Stimulated activated CD8-positive, alpha-beta memory T cell treated with anti-CD3 and anti-CD28 coated beads, Interleukin-12 subunit alpha, Interleukin-12 subunit beta, amount 100 ng/mL, for 4 hours (primary cell): ENCODE measurements at places on chromosomes 7 and 10.

GRCh38 chr7:128963327-128963757 is 25.6 kb downstream of the IRF5 start:
- DNase-seq = no peak

DNA sequence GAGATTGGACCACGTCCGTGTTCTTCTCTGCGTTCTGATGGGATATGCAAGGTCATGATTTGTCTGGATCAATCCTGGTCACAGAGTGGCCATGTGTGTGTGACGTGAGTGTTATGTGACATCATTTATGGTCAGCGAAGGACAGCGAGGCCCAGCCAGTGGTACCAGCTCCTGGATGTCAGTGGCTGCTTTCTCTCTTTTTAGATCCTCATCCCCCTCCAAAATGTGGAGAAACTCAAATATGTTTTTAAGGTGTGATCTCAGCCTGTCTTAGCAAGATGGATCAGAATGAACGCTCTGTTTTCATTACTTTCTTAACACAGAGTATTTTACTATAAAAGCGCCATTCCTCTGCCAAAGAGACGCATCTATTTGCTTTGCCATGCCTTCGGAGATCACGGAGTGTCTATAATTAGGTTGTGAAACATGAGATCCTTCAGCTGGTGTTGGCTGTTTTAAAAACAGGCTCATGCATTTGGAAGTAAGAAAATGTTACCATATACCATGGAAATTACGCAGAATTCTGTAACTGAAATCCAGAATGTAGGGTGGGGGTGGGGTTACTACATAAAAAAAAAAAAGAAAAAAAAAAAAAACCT is 245.5 kb upstream of the TCERG1L start:
- no peak for DNase-seq

DNA sequence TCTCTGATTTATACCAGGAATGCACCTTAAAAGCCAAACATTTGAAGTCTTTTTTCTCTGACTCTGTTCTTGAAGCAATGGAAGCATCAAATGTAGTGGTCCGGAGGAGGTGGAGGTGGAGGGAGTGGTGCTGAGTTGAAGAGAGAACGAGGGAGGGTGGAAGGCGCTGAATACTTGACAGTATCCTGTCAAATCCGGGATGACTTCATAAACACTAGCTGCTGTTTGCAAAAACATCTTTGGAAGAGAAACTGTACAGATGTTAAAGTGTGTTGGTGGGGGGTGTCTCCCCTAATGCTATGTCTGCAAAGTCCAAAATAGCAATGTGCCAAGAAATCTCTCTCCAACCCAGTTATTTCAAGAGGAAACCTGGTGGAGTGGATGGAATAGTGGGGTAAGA is 328.5 kb upstream of the AUTS2 start:
- no peak for DNase-seq

DNA sequence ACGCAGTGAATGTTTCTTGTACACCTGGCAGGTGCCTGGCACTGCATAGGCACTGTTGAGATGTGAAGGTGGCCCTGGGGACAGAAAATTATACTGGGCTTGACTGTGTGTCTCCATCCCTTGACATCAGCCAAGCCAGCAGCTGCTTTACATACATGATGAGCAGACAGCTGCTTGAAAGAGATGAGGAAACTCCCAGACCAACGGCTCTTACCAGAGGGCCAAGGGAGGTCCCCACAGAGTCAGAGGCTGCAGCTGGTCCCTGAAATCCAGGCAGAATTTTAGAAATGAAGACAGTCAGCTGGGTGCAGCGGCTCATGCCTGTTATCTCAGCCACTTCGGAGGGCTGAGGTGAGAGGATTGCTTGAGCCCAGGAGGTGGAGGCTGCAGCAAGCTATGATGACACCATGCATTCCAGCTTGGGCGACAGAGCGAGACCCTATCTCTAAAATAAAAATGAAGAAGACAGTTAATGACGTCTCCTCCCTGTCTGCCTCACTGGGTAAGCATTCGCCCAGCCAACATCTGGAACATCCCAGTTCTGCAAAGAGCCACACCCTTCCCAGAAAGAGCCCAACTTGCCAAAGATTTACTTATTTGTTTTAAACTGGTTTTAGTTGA is 17.6 kb downstream of the LIMK1 start:
- no peak for DNase-seq

- no peak for DNase-seq
Observed at GRCh38 chr7:44472843-44473242, 17.6 kb downstream of the NUDCD3 start.

DNA sequence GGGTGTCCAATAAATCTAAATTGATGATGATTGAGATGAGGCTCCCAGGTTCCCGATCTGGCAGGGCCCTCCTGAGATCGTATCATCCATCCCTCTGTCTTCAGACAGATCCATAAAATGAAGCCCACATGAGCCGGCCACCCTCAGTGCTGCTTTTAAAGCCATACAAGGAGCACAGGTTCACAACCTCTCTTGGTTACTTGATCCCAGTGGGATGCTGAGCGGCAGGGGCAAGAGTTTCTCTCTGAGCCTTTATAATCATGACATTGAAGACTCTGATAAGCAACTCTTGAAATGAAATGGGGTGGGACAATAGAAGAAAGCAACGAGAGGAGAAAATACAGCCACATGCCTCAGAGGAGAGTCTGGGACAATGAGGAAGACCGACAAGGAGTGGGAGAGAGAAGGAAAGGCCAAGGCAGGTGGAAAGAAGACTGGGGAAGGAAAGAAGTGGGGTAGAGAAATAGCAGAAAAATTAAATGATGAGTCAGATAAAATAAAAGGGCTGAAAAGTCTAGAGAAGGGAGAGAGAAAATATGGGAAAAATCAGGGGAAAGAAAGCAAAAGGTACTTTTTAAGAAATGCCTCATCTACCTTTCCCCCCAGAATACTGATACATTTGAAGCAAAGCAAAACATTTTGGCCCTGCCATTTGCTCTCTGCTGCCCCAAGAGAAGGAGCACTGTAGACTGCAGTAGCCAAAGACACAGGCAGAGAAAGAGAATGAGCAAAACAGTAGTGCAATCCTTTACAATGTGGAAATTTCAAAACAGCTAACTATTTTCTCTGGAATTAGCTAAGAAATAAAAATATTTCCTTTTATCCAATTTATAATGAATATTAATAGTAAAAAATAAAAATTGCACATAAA is 14.6 kb downstream of the GBX1 start:
- no peak for DNase-seq

GRCh38 chr10:34809796-34810195 is 5.3 kb downstream of the PARD3 start:
- no peak for DNase-seq

DNA sequence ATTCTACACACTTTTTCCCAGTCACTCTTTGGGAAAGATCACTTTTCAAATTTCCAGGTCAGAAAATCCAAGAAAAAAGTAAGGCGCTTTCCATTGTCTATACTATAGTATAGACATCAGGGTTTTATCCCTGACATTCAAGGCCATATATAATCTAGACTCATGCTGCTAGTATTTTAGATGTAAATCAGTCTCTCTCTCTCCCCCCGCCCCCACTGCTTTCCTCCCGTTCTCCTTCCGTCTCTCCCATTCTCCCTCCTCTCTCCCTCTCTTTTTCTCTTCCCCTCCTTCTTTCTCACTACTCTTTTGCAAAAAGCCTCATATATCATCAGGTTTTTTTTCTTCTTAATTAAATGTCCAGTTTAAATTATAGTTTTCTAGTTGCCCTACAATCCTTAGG is 154.8 kb downstream of the PHF14 start:
- DNase-seq = no peak

DNA sequence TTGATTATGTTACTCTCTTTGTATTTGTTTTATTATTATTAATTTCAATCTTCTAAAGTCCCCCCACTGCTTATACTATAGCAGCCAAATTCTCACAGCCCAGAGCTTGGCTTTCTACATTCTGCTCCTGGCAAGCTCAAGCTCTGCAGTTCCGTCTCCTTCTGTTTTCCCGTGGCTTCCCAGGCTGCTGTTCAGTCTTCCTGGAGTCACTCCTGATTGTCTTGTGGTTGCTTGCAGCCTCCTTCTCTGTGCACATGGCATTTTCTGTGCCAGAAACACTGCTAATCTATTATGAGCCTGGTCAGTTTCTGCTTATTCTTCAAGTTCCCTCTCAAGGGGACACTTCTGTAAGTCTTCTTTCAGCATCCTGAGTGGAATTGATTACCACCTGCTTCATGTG is 533.7 kb upstream of the IGFBP3 start:
- DNase-seq = no peak

- no peak for DNase-seq
Observed at GRCh38 chr10:72015841-72016240, 51.6 kb downstream of the CHST3 start.

DNA sequence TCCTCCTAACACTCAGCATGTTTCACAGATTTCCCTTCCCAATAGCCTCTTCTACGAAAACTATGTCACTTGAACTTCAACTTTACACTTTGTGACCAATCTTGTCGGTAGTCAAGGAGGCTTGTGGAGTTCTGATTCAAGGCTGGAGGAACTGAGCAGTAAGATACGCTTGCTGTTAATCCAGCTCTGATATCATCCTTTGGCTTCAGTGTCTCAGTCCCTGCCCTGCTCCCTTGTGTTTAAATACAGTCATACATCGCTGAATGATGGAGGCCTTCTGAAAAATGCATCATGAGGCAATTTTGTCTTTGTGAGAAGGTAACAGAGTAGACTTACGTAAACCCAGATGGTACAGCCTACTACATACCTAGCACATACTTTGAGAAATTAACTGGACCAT is 173.6 kb downstream of the RNF133 start:
- DNase-seq = no peak

- DNase-seq = peak; percentile 30
Observed at GRCh38 chr7:6026011-6026819, 5.0 kb upstream of the ANKRD61 start.

DNA sequence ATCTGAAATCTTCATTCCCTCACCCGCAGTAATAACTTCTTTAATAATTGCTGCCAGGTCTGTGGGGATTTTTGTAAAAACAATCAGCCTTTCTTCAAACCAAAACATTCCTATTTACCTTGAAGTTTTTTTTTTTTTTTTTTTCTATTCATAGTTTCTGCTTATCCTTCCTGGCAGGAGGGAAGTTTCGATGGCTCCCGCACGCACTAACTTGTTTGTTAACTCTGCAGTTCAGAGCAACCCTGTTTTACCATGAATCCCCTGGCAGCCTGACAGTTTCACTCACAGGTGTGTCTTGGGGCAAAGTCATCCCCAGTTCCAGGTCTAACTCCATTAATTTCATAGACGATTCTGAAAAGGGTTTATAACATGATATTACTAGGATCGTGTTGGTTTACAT is 149.3 kb downstream of the KLF6 start:
- no peak for DNase-seq

DNA sequence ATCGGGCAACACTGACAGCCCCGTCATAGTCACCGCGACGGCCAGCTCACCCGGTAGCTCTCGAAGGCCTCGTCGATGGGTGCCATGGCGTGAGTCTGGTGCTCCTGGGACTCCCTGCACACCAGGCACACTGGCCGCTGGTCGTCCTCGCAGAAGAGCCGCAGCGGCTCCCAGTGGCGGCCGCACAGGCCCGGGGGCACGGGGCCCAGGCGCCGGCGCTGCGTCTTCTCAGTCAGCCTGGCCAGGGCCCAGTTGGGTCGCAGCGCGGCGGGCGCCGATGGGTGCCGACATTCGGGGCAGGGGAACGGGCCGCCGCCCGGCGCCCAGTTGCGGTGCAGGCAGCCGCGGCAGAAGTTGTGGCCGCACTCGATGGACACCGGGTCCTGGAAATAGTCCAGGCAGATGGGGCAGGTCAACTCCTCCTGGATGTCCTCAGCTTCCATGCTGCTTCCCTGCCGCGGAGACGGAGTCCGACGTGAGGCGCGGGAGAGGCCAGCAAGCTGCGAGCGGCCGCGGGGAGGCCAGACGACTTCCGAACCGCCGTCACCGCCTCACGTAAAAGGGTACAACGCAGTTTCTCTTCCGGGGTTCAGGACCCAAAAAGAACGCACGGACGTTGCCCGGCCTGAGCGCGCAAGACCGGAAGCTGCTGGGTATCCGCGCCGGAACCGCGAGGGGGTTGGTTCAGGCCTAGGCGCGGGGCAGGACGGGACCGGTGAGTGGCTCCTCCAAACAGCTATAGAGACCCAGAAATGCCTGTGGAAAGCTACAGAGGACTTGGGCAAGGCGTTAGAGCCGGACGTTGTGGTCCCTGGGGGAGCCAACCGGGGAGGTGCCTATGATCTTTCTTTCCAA is at the start of gene TRIM4:
TSS of gene TRIM4 (minus strand) at position 572 of the 855 bp plus-strand sequence. CDS start at position 443, 129 bp downstream.
- DNase-seq = peak; percentile 83

DNA sequence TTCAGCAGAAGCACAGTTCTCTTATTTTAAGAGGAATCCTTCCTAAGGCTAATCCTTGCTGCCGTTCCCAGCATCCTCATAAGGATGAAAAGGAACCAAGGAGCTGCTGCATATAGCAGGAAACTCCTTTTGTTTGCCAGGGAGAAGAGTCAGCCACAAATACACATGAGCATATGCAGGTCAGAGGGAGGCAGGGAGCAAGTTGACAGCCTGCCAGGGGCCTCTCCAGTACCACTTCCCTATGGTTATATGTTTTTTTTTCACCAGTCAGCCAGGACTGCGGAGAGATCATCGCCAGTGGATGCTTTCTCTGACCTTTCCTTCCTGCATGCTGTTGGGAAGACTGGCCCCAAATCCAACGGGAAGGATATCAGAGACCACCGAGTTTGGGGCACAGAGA is 39.8 kb downstream of the SLC35B4 start:
- no peak for DNase-seq
